CD4-positive, alpha-beta T cell treated with Interleukin-1 beta for 1 hour (primary cell): ENCODE measurements at places on chromosomes 3 and 15.

DNA sequence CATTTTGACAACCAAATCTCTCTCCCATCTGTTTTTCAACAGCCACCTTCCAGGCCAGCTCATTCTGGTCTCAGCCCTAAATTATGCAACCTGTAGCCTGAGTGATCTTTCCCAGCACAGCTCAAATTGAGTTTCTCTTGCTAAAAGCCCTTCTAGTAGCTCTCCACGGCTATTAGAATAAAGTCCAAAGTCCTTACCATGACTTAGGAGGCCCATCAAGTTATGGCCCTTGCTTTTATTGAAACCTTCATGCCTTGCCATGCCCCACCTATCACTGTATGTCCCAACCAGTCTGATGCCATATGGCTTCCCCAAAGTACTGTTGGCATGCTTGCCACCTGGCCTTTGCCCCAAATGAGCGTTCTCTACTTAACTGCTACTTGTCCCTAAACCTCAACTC lies 303.5 kb upstream of the GADL1 start:
- no peak for DNase-seq

- DNase-seq: no peak
Observed at GRCh38 chr3:188534633-188535032, 380.7 kb downstream of the LPP start.

DNA sequence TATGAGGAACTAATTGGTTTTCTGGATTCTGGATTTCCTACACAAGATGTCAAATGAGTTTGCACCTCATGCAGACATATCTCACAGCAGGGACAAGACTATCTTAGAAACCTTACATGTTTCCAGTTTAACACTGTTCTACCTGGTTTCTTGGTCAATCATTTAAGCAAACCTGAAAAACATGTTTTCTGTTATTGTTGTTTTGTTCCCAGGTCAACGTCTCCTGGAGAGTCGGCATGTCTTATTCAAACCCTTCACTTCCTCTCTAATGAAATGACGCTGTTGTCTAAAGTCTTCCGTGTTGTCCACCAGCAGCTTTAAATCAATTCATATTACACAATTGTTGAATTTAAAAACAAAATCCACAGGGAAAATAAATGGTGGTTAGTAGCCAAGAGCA lies 150.9 kb downstream of the CNTN3 start:
- DNase-seq: no peak

DNA sequence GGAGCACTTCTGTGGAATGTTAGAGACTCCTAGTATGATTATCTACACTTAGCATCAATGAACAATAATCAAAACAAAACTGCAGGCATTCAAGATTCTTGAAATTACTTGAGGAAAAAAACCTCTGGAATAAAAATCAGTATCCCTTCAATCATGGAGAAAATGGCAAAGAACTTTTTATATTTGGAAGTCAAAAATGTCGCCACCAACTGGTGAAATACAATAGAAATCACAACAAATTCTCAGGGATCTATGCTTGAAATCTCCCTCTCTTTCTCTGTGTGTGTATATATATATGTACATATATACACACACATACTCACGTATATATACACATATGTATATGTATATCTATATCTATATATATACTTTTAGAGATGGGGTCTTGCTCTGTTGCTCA lies 378.9 kb upstream of the ALCAM start:
- DNase-seq: no peak

GRCh38 chr3:17065315-17065714 lies 180.6 kb downstream of the PLCL2 start:
- DNase-seq: no peak

DNA sequence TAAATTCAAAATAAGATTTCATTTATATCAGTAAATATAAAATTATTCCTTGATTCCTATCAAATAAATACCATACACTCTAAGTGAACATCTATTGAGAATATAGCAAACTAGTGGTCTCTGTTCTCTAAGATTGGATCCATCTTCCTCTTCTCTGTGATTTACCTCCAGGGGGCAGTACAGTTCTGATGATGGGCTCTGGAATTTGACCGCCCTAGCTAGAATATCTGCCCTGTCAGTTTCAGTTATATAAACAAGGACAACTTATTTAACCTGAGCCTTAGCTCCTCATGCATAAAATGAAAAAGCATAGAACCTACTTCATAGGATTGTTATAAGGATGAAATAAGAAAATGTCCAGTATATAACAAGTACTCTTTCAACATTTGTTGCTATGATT lies 171.1 kb upstream of the CCDC54 start:
- no peak for DNase-seq

GRCh38 chr15:76644646-76645045 lies 260.5 kb downstream of the SCAPER start:
- DNase-seq: no peak

DNA sequence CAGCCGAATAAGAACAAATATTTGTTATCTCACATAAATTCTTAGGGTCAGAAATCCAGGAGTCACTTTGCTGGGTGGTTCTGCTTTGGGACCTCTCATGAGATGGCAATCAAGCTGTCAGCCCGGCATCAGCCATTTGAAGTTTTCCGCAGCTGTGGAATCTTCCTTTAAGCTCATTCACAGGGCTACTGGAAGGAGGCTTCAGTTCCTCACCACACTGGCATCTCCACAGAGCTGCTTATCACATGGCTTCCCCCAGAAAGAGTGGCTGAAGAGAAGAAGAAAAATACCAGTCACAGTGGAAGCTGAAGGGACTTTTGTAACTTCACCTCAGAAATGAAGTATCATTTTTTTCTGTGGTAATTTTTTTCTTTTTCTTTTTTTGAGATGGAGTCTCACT lies 267.7 kb downstream of the CHL1 start:
- no peak for DNase-seq
